ENCODE measurements at places on chromosomes 16 and 17.

DNA sequence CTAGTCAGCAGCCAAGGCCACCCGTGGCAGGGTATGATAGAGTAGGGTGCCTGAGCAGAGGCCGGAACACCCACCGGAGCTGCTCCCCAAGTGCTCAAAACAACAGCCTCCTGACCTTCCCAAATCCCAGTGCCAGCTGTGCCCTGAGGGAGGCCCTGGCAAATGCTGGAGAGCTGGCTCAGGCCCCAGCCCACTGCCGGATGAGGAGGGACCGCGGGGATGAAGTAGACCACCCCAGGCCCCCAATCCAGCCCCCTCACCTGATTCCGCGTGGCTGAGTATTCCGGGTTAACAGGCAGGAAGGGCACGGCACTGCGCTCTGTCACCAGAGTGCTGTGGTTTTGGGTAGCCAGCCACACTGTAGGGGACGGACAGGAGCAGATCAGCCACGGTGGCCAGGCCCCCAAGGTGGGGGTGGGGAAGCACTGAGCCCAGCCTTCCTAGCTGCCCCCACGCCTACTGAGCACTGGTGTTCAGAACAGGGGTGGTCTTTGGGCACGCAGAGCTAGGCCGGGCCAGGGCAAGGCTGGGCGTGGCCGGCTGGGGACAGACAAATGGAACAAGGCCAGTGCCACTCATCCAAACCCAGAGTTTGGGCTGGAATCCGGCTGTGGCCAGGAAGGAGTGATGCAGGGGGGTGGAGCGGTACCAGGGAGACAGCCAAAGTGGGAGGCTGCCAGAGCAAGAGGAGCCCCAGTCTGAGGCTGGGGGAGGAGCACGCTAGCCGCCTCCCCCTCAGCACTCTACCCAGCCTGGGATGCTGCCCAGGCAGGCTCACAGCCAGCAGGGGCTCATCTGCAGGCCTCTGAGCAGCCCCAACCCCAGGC lies 9.1 kb downstream of the TP53I13 start:
- DNase-seq = no peak

- DNase-seq = peak; percentile 72
These were observed 5.8 kb upstream of the RARA start for GRCh38 chr17:40303009-40303657.

DNA sequence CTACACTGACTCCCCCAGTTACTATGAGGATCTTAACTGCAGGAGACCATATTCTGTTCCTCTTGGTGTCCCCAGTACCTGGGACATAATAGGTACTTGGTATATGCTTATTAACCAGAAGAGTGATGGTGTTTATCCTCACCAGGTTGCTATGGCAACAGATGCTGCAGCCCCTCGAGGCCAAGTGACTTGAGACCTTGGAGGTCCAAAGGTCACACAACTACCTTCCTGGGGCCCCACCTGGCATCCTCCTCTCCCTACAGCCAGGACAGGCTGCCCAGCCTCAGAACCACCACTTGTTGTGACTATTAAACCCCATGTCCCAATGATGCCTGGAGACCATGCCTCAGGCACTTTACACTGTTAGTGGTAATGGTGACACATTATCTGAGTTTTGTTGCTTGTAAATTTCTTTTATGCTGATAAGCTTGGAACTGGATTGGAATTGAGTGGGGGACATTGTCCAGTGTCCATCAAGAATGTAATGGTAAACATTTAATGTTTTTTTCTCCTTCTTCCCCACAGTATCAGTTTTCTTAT lies 189.4 kb downstream of the CCDC182 start:
- no peak for DNase-seq

DNA sequence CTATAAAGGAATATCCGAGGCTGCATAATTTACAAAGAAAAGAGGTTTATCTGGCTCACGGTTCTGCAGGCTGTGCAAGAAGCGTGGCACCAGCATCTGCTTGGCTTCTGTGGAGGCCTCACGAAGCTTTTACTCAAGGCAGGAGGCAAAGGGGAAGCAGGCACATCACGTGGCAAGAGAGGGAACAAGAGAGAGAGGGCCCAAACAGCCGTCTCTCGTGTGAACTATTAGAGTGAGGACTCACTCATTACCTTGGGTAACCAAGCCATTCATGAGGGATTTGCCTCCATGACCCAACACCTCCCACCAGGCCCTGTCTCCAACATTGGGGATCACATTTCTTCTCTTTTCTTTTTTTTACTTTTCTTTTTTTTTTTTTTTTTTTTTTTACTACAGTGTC lies 7.5 kb upstream of the ALKBH5 start:
- no peak for DNase-seq

GRCh38 chr16:73058616-73059409 lies 10.9 kb upstream of the ZFHX3 start:
- DNase-seq = no peak
